ENCODE measurements at places on chromosomes 6 and 20.
A peak's percentile ranks its signal among the peaks of the same experiment; 100 is the strongest.

GRCh38 chr6:18171871-18172270 lies 16.6 kb downstream of the KDM1B start:
- DNase-seq, result no peak

DNA sequence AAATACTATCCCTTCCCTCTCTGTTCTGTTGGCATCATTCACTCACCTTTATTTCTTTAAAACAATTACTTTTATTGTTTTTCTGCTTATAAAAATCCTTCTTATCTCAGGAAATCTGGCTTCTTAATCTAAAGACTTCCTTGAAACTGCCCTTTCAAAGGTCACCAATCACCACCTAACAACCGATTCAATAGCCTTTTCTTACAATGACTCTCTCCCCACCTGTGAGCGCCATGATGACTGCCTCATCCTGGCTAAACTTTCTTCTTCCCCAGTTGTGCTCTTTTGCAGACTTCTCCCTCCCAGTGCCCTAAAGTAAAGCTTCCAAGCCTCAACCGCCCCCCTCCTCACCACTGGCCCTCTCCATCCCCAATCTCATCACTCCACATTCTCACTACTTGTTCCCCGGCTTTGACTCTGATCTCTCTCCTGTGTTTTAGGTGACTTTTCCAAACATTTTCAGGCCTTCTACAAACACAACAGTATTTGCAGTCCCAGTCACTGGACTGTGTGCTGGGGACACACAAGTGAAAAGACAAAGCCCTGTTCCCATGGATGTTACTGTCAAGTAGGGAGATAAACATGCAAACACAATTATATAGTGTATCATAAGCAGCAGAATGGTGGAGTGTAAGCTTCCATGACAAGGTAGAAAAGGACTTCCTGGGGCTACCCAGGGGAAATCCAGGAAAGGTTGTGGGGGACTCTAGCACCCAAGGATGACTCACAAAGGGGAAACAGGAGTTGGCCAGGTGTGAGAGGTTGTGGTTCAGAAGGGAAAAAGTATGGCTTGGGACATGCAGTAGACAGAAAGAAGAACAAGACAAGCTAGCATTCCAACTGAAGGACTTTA lies 12.8 kb downstream of the NHSL1 start:
- no peak for DNase-seq

DNA sequence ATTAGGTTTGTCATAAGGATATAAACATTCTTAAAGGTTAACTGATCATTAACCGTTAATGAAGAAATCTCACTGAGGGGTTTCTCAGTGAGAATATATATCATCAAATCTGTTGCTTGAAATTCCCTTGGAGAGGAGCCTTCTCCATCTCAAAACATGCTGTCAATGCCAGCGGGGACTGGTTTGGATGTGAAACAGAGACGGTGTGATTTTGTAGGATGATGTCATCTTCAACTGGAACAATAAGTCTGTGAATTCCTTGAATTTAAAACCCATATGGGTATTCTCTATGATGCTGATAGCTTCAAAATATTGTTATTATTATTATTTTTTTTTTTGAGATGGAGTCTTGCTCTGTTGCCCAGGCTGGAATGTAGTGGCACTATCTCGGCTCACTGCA lies 75.9 kb downstream of the GMPR start:
- DNase-seq, result no peak

DNA sequence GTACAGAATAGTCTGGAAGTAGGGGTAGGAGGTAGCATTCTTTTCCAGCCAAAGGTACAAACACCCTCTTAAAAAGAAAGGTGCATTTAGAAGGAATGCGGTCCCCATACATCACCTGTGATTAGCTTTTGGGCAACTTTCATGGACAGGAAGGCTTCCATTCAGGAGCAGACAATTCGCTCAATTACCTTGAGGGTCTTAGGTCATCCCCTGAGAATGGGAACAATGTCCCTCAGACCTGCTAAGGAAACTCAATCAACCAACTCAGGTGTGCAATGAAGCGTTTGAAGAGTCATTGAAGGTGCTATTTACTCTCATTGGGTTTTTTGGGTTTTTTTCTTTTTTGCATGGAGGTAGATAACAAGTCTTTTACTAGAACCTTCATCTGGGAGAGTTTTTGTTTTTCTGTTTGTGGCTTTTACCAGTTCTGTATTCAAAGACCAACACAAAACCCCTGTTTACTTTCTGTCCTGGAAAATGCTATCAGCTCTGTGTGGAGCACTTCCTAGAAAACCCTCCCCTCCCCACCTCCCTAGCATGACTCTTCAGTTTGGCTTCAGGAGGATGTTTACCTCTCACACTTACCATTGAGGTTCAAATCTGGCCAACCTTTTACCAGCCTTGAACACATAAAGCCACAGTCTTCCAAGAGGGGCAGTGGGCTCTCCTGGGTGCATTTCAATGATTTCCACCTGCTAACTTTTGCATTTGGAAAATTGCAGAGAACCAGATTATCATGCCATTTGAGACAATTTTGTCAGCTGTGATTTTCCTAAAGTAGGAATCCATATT lies 271.2 kb upstream of the PRDM1 start:
- no peak for DNase-seq

GRCh38 chr6:142958343-142958742 lies 13.4 kb upstream of the HIVEP2 start:
- no peak for DNase-seq

GRCh38 chr20:1377984-1378734 lies 14.7 kb downstream of the FKBP1A start:
- DNase-seq, result no peak

DNA sequence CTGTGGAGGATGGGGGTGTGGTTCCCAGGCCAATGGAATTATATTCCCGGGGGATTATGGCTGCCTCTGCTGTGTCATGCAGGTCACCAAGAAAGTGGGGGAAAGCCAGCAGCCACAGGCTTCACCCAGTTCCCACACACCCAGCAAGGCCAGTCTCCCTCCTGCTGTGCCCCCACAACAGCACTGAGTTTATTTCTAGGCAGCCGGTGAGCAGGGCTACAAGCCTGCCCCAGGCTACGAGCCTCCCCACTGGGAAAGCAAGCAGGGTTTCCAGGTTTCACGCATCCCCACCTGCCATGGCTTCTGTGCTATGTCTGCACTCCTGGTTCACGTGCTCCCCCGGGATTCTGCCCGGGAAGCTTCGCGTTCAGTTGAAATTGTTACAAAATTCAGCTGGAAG lies 72.6 kb downstream of the ERMARD start:
- DNase-seq, result no peak

GRCh38 chr6:113073611-113074191 lies 726.6 kb downstream of the RFPL4B start:
- no peak for DNase-seq

DNA sequence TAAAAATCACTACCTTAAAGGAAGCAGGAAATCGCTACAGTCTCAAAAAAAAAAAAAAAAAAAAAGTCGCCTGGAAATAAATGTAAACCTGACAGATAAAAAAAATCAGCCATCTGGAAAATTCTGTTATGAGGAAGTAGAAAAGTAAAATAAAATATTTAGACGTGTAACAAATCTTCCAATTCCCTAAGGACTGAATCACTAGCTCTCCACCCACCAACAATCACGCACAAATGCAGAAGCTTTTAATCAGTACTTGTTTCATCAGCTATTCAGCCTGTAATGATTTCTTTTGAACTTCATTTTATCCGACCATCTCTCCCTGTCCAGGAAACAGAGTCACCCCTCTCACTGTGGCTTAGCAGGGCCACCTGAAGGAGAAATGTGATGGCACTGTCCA lies 59.0 kb downstream of the SLC23A2 start:
- DNase-seq, result no peak

DNA sequence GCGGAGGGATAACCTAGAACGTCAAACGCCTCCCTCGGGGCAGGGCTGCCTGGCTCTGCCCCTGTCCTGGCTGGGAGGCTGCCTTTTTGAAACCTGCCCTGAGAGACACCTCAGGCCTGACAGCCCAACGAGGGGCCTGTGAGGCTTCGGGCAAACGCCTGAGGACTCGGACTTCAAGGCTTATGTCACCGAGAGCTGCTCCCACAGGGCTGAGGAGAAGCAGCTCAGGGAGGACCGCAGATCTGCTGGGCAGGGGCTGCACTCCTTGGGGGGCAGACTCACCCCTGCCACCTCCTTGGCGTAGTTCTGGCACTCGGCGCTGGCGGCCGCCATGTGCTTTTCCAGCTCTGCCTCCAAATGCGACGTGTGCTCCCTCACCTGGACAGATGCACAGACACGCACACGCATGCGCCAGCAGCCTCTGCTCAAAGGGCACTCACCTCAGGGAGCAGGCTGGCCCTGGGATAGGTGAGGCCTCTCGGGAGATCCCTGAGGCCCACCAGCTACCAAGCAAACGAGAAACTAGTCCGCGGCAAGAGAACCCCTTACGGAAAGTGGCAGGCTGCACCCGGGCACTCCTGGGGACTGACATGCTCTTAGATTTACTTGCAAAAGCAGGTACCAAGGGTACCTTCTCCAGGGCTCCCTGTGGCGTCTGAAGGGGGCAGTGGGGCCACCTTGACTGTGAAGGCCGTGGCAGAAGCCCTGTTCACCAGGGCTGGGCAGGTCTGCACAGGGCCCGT lies 49.6 kb downstream of the DSTN start:
- DNase-seq, result peak; percentile 1

GRCh38 chr20:11020712-11021111 lies 346.9 kb upstream of the JAG1 start:
- DNase-seq, result no peak

DNA sequence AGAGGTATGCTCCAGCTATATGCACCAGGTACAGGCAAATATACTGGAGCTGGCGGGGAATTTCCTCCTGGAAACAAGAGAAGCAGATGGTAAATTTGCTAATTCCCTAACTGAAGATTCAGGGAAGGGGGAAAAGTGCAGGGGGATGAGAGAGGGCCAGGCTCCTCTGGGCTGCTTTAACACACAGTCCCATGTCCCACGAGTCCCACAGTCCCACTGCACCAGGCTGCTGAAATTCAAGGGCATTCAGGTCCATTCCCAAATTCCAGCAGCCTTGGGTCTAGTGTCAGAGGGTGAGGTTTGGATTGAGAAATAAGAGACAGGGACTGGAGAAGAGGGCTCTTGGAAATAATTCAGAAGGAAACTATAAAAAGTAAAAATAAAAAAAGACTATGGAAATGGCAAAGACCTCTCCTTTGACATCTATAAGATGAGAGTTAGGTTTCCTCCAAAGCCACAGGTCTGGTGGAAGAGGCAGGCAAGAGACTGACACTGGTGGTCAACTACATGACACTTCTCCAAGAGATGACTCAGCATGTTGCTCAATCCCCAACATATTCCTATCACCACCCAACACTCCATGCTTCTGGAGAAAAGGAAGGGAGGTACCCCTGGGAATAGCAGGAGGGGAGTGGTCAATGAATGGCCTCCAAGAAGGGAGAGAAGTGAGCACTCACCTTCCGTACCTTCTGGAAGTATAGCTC lies 69.2 kb downstream of the TRAM2 start:
- no peak for DNase-seq

GRCh38 chr6:157822245-157823000 lies 623 bp upstream of the SNX9 start:
- no peak for DNase-seq

DNA sequence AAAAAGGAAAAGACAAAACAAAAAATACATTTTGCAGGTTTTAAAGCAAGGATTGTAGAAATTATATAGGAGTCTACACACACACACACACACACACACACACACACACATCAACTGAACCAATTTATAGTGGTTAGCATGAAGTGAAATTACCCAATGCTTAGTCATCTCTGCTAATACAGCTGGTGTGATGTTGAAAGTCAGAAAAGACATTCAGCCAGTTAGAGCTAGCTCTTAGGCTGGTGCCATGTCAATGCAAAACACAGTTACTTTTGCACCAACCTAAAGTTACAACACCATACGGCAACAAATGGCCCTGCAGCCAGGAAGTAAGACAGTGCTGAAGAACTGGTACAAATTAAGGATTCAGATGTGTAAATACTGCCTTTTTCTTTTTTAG lies 15.2 kb downstream of the FAM210B start:
- DNase-seq, result no peak

DNA sequence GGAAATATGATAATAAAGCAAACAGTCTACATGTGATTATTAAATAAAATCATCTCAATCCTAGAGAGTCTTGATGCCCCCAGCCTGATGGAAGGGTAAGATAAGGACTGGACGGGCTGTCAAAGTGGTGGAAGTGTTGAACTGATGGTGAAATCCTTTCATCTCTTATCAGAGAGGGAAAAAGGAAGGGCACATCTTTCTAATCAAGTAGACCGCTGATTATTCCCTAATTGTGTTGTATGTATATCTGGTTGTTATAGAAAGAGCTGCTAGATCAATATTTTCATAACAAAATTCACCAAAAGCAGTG lies 184.5 kb downstream of the PDE7B start:
- no peak for DNase-seq

- no peak for DNase-seq
Observed at GRCh38 chr6:89611666-89612065, 26.9 kb downstream of the LYRM2 start.

DNA sequence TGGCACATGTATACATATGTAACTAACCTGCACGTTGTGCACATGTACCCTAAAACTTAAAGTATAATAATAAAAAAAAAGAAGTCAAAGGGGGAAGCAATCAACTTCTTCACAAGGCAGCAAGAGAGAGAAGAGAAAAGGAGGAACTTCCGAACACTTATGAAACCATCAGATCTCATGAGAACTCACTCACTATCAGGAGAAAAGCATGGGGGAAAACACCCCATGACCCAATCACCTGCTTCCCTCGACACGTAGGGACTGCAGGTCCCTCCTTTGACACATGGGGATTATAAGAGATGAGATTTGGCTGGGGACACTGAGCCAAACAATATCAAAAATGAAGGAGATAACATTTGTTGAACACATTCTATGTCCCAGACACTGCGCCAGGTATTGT lies 94.8 kb upstream of the PHACTR1 start:
- DNase-seq, result no peak

DNA sequence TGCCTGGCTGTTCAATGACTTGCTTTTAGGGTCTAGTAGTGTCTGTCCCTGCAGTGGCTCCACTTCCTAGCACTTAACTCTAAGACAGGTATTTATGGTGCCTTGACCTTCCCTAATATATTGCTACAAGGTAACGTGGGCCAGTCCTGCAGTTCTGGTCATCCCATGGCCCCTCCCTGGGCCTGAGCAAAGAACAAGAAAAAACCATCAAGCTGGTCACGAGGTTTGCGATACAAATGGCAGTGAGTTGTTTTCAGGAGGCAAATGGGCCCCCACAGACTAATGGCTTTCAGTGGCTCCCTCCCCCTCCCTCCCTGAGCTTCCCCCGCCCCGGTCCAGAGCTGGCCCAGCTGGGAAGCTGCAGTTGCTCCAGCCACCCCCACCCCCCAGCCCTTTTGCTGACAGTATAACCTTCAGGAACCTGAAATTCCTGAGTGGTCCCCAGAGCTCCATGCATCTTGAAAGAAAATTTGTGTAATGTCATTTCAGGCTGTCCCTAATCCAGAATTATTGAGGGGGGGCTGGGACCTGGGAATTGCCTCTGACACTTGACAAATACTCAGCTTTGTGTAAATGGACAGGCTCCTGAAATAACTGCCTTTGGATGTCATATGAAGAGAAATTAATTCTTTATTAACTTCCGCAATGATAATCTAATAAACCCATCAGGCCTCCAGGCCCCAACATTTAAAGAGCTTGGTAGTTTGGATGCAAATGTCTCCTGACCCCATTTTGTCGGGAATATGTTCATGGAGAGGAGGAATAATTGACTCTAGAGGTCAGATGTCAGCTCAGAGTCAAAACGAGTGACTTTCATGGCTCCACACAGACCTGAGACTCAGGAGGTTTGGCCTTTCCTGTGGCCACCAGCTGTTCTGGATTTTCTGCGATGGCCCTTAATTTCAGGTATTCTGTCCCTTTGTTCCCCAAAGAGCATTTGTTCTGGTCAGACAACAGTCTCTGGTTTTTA lies 153.2 kb upstream of the TOP1 start:
- DNase-seq, result no peak
